ENCODE measurements at places on chromosomes 16 and 17. TPM values are rescaled to one million over a fixed set of nuclear protein-coding genes. Genes with fewer than 3 reads are reported as not detected.

DNA sequence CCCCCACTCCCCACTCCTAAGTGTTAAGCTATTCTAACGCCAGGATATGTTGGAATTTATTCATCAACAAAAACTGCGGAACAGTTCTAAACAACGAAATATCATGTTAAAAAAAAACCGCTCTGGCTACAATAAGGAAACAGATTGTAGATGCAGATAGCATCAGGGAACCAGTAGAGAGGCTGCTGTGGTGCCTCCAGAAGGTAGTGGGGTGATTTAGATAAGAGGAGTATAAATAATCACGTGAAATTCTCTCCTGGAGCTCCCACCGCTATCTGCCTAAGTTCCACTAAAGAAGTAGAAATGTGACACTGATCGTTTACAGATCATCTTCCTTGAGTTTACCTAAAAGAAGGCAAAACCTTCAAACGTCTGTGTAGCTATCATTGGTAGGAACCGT is 8.0 kb downstream of the AHSP start:
- DNase-seq, result no peak

GRCh38 chr17:5364156-5364555 is 55.3 kb downstream of the NUP88 start:
- no peak for DNase-seq

GRCh38 chr17:12898110-12898509 is 108.8 kb downstream of the ARHGAP44 start:
- no peak for DNase-seq

DNA sequence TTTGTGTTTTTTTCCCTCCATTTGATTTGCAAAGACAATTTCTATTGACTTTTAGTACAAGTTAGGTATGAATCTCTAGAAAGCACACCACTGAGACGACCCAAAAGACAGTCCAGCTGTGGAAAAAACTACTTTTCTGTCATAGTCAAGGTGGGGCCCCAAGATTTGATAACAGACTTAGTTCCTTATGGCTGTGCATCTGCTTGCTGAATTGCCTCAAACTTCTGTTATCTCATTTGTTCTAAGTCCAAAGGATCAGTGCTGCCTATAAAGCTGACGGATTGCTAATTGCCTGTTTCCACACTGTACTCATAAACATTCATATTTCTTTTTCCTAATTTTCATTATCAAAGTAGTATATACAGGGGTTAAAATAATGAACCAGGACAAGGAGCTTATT is 180.8 kb downstream of the SPECC1 start:
- no peak for DNase-seq

DNA sequence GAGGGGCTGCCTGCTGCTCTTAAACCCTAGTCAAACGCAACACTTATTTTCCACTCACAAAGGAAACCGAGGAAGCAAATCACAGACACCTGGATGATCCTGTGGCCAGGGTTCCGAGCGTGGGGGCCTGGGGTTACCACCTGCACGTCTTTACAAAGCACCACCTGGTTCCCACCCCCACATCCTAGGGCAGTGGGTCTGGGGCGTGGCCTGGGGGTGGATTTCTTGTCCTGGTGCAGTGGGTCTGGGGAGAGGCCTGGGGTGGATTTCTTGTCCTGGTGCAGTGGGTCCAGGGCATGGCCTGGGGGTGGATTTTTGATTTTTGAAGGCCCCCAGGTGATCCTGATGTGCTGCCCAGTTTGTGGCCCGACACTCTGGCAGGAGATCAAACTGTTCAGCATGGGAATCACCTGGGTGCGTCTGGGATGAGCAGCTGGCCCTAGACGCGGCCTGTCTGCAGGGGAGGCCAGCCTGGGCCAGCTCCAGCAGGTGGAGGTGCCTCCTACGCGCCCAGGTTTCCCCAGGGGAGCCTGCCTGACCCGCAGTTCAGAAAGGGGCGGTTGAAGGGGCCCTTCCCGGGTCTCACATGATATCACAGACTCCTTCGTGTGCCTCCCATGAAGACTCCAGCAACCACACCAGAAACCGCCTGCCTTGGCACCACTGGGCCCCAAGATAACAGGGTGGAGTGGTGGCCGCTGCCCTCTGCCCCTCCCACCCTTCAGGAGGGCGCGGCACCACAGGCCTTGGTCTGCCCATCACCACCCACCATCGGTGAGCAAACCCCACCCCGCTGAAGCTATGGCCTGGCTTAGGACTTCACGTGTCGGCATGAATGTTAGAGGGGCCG is 6.3 kb downstream of the HAGH start:
- no peak for DNase-seq

- DNase-seq, result no peak
These were observed 27.3 kb downstream of the NUBP1 start for GRCh38 chr16:10770907-10771306.

DNA sequence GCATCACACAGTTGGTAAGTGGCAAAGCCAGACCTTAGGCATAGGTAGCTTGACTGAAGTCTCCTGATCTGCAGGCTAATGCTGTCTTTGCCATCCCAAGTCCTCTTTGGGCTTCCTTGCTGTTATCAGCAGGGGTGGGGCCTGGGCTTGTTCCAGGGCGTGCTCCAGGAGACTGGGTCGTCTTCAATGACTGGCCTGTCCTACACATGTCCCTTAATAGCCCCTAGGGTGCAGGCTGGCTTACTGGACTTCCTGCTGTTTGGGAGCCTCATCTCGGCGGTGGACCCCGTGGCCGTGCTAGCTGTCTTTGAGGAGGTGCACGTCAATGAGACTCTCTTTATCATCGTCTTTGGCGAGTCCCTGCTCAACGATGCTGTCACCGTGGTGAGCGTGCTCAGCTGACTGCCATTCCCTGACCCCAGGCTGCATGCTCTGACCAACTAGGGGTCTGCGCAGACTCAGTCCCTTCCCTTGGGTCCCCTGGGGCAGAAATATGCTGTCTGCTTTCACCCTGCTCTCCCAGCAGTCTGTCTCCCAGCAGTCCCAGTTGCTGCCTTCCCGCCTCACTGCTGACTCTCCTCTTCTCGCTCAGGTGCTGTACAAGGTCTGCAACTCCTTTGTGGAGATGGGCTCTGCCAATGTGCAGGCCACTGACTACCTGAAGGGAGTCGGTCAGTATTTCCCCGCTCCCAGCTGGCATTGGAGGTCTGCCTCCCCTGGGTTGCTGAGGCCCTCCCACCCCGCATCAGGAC is 6.2 kb downstream of the SLC9A5 start:
- DNase-seq, result no peak

DNA sequence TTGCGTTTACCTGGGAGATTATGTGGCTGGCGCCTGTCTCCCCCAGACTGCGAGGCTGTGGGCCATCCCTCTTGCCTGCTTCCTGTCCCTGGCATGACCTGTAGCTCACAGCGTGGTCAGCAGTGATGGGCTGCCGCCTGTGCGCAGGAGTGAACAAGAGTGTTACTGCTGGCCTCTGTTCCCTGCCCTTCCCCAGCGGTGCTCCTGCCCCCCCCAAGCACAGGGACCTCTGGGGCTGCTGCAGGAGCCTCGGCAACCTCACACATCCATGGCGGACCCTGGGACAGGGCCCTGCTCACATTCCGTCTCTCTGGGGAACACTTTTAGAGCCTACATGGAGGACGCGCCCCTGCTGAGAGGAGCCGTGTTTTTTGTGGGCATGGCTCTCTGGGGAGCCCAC is 10.6 kb downstream of the TSC2 start:
- no peak for DNase-seq

DNA sequence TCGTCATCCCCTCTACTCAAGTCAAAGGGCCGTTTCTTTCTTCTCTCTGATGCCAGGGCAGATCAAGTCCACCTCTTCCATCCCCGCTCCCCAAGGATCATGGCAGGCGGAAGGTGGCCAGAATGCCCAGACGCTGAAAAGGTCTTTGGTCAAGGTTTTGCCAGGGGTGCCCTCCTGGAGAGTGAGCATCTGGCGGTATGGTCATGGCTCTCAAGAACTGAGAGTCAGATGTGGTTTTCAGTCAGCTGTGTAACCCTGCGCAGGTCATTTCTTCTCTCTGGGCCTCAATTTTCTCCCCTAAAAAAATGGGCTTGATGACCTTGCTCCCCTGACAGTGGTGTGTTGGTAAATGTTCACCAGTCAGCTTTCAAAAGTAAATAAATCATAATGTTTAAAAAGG is 12.4 kb downstream of the FOXN1 start:
- no peak for DNase-seq

- peak; percentile 61 for DNase-seq
These were observed 891 bp downstream of the CORO1A start for GRCh38 chr16:30184096-30184890.

GRCh38 chr17:50072925-50073324 is 17.0 kb downstream of the ITGA3 start:
- DNase-seq, result no peak

GRCh38 chr16:26177438-26177837 is 485.7 kb downstream of the HS3ST4 start:
- DNase-seq, result no peak

DNA sequence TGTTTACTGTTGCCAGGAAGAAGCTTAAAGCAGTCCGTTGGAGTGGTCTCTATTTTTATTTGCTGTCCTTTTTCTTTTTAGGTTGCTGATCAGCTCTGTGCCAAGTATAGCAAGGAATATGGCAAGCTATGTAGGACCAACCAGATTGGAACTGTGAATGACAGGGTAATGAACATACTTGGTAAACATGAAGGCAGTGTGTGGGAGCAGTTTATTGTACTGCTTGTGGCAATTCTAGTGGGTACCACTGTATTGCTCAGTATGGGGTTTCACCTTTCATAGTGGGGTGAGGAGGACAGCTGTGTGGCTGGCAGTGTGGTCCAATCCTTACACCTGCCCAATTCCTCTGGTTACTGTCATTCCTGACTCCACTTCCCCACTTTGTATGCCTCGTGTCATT is 25.3 kb downstream of the IST1 start:
- DNase-seq, result no peak

DNA sequence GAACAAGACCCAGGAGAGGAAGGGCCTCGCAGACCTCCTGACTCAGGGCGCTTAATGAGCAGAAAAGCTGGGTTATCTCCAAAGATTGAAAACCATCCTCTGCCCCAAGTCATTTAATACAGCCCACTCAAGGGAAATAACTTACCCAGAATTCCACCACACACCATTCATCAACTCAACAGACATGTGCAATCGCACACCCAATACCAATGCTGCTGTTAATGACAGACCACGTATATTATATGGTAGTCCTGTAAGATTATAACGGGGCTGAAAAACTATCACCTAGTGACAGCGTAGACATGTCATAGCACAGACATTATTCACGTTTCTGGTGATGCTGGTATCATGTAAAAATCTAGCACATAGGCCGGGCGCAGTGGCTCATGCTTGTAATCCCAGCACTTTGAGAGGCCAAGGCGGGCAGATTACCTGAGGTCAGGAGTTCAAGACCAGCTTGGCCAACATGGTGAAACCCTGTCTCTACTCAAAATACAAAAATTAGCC is 52.5 kb upstream of the HELZ start:
- DNase-seq, result no peak

- no peak for DNase-seq
These were observed 587.7 kb downstream of the MAF start for GRCh38 chr16:79012671-79013434.

DNA sequence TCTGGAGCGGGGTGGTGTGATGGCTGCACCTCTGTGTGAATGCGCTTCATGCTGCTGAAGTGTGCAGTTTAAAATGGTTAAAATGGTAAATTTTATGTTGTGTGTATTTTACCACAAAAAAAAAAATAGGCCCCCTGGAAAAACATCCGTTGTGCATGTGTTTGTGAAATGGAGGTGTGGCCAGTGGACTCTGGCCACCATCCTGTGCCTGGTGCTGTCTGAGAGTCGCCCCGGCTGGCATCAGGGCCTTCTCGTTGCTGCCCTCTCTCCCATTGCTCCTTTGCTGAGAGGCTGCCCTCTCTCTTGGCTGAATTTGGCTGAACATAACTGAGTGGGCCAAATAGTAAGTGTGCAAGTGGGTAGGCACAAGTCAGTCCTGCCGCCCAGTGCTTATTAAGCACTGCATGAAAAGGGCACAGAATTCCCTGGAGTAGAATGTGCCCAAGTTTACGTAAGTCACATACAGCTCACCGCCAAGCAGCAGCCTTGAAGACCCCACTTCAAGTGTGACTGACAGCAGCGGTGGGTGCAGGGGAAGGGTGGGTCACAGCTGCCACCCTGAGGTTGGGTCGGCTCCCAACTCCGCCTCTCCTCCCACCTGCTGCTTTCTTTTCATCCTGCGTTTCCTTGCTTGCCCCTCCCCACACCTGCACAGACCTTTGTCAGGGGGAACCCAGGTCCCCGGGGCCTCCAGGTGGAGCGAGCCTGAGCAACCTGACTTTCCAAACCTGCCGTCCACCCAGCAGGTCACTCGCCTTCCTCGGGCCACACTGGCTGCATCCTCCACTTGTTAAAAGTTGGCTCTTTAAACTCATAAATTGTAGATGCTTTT is 46.8 kb downstream of the FOXK2 start:
- no peak for DNase-seq

Gene CCDC200
- not detected for total RNA-seq

Gene PIGQ
- 28.9 TPM for total RNA-seq

Gene PLEKHM1
- 24.7 TPM for total RNA-seq

Gene TMEM204
- total RNA-seq, result 3.3 TPM
